ENCODE measurements at places on chromosomes 4 and X. TPM values are rescaled to one million over a fixed set of nuclear protein-coding genes. Genes with fewer than 3 reads are reported as not detected.

DNA sequence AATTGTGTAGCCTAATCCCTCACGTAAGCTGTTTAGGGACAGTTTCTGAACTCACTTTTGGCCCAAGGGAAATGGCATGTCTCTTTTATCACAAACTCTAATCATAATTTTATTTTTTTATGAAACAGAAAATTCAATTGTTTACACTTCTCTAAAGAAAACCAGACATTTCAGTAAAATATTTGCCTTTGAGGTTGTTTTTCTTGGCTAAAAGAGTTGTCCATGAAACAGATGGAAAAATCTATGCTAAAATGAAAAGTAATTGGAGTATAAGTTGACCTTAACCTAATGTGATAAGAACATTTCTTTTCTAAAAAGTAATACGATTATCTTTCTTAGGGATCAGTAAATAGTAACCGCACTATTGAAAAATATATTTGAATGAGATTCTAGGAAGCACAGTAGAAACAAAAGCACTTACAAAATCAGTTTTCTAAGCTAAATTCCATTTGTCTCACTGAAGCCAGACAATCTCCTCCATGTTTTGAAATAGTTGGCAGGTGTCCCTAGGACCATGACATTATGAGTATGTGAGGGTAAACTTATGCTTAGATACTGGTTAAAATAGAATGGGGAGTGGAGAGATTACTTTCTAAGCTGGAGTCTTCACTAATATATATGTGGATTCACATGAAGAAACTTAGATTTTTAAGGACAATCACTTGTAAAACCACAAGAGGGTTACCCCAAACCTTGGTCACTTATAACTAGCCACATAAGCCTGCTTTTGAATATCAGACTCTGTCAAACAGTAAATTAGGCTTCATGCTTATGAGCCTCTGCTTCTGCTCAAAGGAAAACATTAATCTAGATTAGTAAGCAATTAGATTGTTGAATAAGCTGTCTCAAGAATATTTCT is 20.1 kb upstream of the TET2 start:
- DNase-seq, result no peak

GRCh38 chrX:20947411-20947912 is 426.8 kb upstream of the CNKSR2 start:
- DNase-seq, result no peak

Gene MTNR1A
- not detected for total RNA-seq

Gene CC2D2A
- 8.0 TPM for total RNA-seq

Gene DGAT2L6
- total RNA-seq, result not detected

GRCh38 chr4:65167719-65168118 is 502.6 kb downstream of the EPHA5 start:
- DNase-seq, result no peak

DNA sequence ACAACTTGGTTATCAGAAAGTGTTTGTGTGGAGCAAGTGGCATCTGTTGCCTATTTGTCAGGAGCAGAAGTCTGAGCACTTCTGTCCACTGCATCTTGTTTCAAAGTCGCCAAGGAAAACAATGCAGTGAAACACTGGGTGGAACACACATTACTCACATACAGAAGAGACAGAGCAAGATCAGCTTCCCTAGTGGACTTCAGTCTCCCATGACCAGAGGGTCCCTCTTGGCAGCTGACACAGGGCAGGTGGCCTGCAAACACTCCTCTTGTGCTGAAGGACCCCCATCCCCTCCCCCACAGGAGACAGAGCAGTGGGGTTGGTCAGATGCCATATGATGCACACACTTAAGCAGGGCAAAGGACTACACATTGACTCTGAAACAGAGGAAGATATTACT is 3.6 kb upstream of the BBS12 start:
- no peak for DNase-seq

- DNase-seq, result no peak
These were observed 32.9 kb upstream of the DIPK2B start for GRCh38 chrX:45233531-45233930.

DNA sequence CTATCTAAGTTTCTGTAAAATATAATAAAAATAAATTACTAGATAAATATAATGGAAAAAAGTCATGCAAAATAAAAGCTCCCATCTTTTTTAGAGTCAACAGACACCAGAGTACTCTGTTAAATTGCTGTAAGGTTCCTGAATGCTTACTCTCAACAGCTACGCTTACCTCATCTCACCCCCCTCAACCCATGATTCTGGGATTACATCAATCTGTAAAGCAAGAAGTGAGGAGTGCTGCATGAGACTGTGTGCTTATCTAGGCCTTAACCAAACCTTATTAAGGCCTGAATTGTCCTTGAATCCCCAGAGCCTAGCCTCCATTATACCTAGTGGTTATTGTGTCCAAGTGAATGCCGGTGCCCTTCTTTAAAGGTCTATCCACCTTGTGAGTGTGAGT is 735.8 kb downstream of the RPA4 start:
- DNase-seq, result no peak

DNA sequence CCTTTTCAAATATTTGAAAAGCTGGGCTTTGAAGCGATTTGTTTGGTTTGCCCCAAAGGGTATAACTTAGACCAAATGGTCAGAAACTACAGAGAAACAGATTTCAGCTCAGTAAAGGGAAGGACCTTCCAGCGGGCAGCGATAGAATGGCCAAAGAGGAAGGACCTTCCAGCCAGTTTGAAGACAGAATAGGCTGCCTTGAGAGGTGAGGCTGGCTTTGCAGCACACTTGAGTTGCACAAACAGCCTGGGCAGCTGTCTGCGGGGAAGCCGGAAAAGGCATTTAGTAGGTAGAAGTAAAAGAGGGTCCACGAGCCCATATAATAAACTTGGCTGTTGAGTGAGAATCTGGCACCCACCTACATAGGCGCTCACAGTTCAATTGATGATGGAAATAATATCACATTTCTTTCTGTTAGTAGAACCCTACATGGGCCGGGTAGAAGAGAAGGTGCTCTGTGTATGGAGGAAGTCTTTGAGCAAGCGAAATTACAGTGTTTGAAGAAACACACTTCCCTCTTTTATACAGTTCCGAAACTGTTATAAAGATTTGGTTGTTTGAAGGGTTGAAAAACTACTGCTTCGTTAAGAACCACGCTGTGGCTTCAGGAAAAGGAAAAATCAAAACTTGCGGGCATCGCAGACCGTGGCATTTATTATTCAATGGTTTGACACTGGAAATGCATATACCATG is 75.0 kb upstream of the SORBS2 start:
- no peak for DNase-seq

Gene UGT2B10
- not detected for total RNA-seq

Gene GPR143
- 0.31 TPM for total RNA-seq

Gene TLR10
- 0.08 TPM for total RNA-seq

- DNase-seq, result no peak
These were observed 6.3 kb upstream of the ADD1 start for GRCh38 chr4:2837110-2837903.

DNA sequence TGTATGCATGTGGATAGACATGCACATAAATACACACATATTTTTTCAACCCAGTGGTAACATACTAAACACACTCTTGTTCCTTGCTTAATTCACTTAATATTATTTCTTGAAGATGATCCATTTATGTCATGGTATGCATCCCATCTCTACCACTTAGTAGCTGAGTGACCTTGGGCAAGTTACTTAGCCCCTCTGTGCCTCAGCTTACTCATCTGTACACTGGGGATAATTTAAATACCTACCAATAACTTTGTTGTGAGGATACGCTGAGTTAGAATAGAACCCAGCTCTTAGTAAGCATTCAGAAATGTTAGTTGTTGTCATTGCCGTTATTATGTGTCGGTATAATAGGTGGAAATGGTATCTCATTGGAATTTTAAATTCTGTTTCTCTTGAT is 41.4 kb downstream of the FAM114A1 start:
- no peak for DNase-seq

Gene SORBS2
- 741 TPM for total RNA-seq

GRCh38 chrX:67426946-67427345 is 116.9 kb upstream of the AR start:
- no peak for DNase-seq

Gene BEND2
- total RNA-seq, result not detected

DNA sequence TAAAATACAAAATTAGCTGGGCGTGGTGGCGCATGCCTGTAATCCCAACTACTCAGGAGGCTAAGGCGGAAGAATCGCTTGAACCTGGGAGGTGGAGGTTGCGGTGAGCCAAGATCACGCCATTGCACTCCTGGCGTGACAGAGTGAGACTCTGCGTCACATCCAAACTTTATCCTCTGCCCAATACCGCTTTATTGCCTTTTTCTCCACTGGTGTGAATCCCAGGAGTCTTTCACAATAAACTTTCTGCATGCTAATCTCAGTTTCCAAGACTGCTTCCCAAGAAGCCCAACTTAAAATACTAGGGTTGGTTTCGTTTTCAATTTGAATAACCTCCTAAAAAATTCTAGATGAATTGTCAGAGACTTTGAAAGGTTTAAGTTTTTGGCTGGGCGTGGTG is 27.2 kb upstream of the DHX15 start:
- no peak for DNase-seq

GRCh38 chrX:13381514-13381913 is 61.7 kb upstream of the ATXN3L start:
- no peak for DNase-seq

- DNase-seq, result no peak
These were observed 38.3 kb upstream of the MAPK10 start for GRCh38 chr4:86398187-86398586.

Gene IL2
- total RNA-seq, result not detected

Gene CCDC160
- not detected for total RNA-seq

Gene PRRG3
- total RNA-seq, result 1.7 TPM

Gene ERCC6L
- not detected for total RNA-seq

- no peak for DNase-seq
These were observed at the start of gene RAI2 for GRCh38 chrX:17860811-17861488. Gene RAI2 (minus strand): TSS chrX:17861298. CDS start chrX:17802010, 59,288 bp downstream.

GRCh38 chr4:56906489-56907393 is 959 bp upstream of the REST start:
- no peak for DNase-seq

GRCh38 chr4:99215521-99215920 is 3.5 kb downstream of the ADH6 start:
- no peak for DNase-seq

DNA sequence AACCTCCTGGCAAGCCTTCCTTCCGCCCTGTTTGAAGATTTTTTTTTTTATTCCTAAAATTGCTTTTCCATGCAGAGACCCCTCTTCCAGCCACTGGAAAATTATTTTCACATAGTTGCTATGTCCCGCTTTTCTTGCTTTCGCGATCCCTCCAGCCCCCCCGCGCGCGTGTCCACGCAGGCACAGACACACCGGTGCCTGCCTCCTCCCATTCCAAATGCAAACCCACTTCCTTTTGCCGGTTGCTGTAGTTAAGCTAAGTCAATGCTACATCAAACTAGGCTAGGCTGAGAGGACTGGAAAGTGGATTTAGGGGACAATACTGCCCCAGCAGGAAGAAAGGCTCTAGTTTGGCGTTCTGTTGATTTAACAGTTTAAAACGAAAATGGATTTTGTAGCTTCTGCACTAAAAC is 111.0 kb downstream of the DHX15 start:
- no peak for DNase-seq

GRCh38 chr4:1446502-1447386 is 40.5 kb upstream of the NKX1-1 start:
- DNase-seq, result peak; percentile 50

DNA sequence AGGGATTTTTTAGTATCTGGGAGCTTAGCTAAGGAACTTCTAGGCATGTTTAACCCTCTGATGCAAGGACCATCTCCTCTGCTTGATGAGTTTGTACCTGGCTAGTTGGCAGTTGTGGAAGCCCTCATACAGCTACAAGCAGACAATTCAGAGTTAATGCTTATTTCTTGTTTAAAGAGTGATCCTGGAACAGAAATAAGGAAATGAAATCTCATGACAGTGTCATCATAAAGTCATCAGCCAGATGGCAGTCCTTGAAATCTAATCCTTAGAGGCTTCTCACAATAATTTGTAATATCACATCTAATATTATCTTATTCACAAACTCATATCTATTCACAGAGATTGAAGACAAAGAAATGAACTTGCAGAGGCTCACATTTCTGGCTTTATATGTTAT is 581.6 kb upstream of the FTHL17 start:
- DNase-seq, result no peak

- no peak for DNase-seq
These were observed 22.8 kb upstream of the AP1S2 start for GRCh38 chrX:15877380-15877779.

Gene MAGEA2B
- not detected for total RNA-seq

GRCh38 chr4:185502386-185502785 is 30.9 kb upstream of the CCDC110 start:
- DNase-seq, result no peak

- no peak for DNase-seq
These were observed 57.6 kb downstream of the UGT2B11 start for GRCh38 chr4:69156913-69157312.

- no peak for DNase-seq
These were observed 113.0 kb downstream of the RBM47 start for GRCh38 chr4:40516651-40517050.

Gene TACR3
- total RNA-seq, result not detected

DNA sequence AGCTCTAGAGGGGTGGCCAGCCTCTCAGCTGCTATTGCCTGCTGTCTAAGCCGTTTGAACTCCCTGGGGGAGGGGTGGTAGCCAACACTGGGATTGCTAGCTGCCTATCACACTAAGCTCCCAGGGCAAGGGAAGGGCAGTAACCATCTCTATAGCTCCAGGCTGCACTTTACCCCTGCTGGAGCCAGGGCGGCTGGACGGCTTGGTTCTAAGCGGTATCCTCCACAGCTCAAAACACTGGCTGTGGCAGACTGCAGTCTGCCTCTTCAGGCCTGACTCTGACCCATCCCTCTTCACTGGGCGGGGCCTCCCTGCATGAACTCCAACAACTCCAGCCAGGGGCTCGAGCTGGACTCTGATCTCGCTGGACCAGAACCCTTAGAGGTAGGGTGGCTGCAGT is 55.3 kb upstream of the GNRHR start:
- no peak for DNase-seq

DNA sequence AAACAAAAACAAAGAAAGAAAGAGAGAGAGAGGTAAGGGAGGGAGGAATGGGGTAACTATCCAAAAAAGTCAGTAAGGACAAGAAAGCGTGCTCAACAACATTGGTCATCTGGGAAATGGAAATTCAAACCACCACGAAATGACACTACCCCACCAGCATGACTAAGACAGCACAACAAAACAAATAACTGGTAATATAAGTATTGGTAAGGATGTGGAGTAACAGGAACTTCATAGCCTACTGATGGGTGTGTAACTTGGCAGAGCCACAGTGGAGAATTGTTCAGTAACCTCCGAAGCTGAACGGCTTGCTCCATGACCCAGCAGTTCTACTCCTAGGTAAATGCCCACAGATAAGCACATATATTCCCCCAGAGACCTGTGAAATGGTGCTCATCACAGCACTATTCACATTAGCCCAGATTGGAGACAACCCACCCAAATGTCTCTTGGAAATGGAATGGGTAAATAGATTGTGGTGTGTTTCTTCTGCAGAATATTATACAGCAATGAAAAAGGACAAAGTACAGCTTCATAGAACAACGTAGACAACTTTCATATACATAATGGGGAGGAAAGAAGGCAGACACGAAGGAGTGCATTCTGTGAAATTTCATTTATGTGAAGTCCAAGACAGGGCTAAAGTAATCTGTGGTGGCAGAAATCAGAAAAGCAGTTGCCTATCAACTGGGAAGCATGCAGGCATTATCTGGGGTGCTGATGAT is 95.5 kb upstream of the ATP6AP2 start:
- no peak for DNase-seq

Gene CT47B1
- not detected for total RNA-seq

Gene NCAPG
- 0.44 TPM for total RNA-seq

GRCh38 chrX:19805046-19805690 is 82.2 kb downstream of the SH3KBP1 start:
- DNase-seq, result no peak

- no peak for DNase-seq
These were observed 16.6 kb upstream of the UGT2B17 start for GRCh38 chr4:68592673-68593072.

GRCh38 chrX:154441984-154442707 is 1.8 kb upstream of the FAM50A start:
- DNase-seq, result no peak

All from right atrium auricular region (tissue), 2 donors.